GM19239 (cell line): ENCODE measurements at places on chromosomes 12 and 14.

- DNase-seq, result no peak
These were observed 11.0 kb upstream of the CREBL2 start for GRCh38 chr12:12600659-12601058.

- peak; percentile 24 for DNase-seq
These were observed 606 bp downstream of the CINP start for GRCh38 chr14:102362084-102362483.

DNA sequence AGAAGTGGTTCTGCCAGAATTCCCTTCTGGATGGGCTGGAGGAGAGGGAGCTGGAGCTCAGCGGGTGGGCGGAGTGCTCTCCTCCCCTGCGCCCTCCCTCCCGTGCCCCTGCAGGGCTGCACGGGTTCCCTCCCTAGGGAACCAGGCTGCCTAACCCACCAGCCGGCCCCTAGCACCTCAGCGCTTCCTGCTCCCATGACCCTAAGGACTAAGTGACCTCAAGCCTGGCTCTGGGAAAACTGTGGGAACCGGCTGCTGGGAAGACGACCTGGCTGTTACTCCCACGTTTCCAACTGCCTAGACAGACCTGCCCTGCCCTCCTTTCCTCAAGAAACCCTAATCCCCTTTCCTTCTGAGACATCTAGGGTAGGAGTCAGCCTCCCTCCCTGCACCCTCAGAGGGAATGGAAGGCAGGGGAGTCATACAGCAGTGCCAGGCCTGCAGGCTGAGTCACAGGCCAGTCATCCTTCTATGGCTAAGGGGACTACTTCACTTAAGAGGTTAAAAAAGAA is 31.5 kb downstream of the SLC6A12 start:
- no peak for DNase-seq

DNA sequence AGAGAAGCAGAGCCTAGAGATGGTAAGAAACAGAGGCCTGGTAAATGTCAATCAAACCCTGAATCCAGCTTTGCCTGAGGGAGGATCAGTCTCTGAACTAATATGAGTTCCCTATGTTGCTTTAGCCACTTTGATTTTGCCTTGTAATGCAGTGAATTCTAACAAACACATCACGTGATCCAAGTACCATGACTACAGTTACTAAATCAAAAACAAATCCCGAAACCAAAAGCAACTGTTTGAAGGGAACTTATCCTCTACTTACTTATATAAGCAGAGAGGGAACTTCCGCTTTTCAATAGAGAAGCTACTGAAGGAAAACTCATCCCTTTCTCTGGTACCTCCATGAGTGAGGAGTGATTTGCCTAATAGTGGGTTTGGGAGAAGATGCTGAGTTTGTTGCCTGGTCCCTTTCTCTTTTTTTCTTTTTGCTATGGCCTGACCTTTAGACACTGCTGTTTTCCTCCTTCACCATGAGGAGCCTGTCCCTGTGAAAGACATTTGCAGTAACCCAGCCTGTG is 7.7 kb upstream of the PPTC7 start:
- peak; percentile 44 for DNase-seq

GRCh38 chr14:73723406-73723796 is 9.2 kb upstream of the PNMA1 start:
- DNase-seq, result no peak

- DNase-seq, result no peak
These were observed 150.2 kb downstream of the ADGRD1 start for GRCh38 chr12:131103669-131104462.

- DNase-seq, result no peak
These were observed 269.2 kb upstream of the DAAM1 start for GRCh38 chr14:58919217-58919616.

- no peak for DNase-seq
These were observed 157.4 kb upstream of the FOXN3 start for GRCh38 chr14:89574420-89574819.

- no peak for DNase-seq
These were observed 35.9 kb upstream of the EGLN3 start for GRCh38 chr14:33986804-33987203.

DNA sequence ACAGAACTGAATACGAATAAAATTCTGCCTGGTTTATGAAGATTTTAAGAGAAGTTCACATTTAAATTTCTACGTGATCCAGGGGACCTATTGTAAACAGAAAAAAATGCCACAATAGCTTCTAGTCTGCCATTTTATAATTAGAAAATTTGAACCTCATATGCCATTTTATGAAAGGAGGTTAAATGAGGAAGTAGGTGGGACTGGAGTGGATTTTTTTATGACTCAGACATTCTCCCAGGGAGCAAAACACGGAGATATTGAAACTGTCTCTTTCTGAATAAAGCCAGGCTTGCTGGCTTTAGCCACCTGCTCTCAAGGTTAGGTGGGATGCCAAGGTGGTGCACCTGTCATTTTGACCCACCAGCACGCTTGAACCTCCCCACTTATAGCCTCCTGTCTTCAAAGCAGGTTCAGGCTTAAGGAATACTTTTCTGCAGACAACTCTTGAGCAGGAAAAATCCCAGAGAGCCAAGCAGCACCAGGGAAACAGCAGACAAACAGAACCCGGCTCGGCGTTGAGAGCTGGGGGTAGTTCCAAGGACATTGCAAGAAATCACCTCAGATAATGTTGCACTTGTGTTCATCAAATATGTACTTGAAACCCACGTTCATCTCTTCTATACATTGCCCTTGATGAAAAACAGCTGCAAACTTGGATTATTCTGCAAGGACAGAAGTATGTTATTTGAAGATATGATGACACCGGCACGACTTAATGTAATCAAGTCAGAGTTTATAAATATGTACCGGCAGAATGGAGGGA is 203.7 kb downstream of the PPM1H start:
- no peak for DNase-seq

- no peak for DNase-seq
These were observed 46.8 kb downstream of the IQSEC3 start for GRCh38 chr12:113347-113746.

- DNase-seq, result no peak
These were observed 622.4 kb upstream of the TBX3 start for GRCh38 chr12:115306380-115306779.

GRCh38 chr12:3168223-3169221 is 91.3 kb downstream of the TSPAN9 start:
- DNase-seq, result no peak

GRCh38 chr12:131251336-131252101 is 297.8 kb downstream of the ADGRD1 start:
- DNase-seq, result no peak

GRCh38 chr14:61491876-61492434 is 170.6 kb downstream of the PRKCH start:
- no peak for DNase-seq

GRCh38 chr14:20846560-20846959 is 43.9 kb upstream of the RNASE1 start:
- no peak for DNase-seq

DNA sequence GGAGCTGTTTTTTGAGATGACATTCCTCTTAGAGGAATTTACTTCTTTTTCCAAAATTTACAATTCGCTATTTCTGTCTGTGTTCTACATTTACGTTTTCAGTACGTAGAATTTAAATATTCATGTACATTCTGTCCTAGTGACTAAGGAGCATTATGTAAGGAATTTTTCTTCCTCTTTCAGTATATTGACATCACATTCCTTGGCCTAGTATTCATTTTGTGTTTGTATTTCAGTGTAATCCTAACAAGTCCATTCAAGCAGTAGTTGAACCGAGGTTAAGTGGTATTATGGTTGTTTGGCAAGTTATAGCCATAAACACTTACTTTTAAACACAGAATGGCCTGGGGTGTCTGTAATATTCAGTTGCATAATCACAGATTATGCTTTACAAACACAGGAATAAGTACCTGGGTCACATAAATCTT is 465.2 kb downstream of the PCNX1 start:
- no peak for DNase-seq

DNA sequence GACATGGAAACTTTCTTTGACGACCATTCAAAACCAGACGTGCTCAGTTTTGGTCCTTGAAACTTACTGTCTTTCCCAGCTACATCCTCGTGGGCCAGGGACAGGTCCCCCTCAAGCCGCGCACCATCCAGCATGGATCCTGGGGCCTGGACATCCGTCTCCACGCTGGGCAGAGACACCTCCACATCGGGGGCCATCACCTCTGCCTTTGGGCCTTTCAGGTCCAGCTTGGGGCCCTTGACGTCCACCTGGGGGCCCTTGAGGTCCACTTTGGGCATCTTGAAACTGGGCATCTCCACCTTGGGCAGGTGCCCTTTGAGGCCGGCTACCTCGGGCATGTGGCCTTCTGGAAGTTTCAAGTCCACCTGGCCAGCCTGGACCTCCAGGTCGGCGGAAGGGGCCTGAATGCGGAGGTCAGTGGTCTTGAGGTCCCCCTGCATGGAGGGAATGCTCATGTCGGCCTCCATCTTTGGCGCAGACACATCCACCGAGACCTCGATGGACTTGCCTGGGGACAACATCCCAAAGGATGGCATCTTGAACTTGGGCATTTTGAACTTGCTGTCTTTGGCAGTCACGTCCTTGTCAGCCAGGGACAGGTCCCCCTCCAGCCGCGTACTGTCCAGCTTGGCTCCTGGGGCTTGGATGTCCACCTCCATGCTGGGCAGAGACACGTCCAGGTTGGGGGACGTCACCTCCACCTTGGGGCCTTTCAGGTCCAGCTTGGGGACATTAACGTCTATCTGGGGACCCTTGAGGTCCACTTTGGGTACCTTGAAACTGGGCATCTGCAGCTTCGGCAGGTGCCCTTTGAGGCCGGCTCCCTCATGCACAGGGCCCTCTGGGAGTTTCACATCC is 17.1 kb downstream of the PLD4 start:
- DNase-seq, result no peak

DNA sequence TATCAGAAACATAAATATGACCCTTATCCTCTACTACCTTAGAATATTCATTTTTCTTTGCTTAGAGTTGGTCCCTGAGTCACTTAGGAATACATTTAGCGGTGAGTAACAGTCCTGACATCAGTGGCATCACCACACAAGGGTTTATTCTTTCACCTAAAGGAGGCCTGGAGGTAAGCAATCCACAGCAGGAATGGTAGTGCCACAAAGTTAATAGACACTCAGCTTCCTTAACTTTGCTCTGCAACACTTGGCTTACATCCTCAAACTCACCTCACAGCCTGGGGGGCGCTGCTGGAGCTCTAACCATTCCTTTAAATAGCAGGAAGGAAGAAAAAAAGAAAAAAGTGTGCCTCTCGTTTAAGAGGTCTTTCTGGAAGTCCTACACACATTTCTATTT is 29.1 kb downstream of the BBOF1 start:
- no peak for DNase-seq

- DNase-seq, result no peak
These were observed 11.0 kb downstream of the C12orf76 start for GRCh38 chr12:110037315-110037714.

- no peak for DNase-seq
These were observed at the start of gene AGAP2 for GRCh38 chr12:57738661-57739237. Gene AGAP2, minus strand, starts transcription at chr12:57738742. Its CDS starts 496 bp downstream, at chr12:57738246.

- no peak for DNase-seq
These were observed 27.4 kb downstream of the SRRM4 start for GRCh38 chr12:119008691-119009221.

DNA sequence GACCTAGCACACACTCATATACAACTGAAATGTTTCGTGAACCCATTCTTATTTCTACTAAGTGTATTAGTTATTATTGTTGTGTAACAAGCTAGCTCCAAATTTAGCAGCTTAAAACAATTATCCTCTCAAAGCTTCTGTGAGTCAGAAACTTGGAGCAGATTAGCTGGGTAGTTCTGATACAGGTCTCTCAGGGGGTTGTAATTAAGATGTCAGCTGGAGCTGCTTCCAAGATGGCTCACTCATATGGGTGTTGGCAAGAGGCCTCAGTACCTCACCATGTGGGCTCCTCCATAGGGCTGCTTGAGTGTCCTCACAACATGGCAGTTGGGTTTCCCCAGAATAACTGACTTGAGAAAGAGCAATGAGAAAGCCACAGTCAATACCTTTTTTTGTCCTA is 9.8 kb downstream of the GPR135 start:
- no peak for DNase-seq

- DNase-seq, result no peak
These were observed 2.4 kb upstream of the MIPOL1 start for GRCh38 chr14:37195327-37195726.

DNA sequence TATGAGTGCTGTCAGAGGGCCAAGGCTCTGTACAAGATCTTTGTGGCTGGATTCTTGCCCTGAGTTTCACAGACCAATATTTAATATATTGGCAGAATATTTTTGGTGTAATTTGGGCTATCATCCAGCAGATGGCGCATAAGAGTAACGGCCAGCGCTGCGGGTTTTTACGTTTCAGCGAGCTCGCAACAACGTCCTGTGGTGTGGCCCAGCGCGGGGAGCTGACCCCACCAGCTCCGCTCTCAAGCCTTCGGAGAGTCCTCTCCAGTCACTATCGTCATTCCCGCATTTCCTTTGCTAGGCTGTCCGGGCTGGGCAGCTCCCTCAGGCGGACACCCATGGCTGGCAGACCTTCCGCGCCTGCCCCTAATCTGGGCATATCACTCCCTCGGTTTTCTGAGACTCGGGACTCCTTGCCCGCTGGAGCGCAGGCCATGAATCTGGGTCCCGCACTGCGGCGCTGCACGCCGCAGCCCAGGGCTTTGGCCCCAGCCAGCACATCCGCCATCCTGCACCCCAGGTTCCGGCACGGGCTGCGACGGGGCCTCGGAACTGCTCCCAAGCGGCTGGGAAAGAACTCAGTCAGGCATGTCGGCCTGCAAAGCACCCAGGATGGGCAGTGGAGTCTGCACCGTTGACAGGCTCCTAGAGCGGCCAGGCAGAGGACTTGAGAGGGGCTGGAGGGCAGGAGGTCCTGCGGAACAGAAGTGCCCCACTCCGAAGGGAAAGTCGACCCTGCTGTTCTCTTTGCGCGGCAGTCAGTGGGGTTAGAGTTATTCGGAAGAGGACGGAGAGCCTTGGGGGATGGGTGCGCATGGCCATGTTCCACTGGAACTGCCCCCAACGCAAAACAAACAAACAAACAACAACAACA is 18.4 kb downstream of the OLR1 start:
- peak; percentile 29 for DNase-seq

GRCh38 chr12:25924491-25925001 is 33.9 kb upstream of the RASSF8 start:
- no peak for DNase-seq

DNA sequence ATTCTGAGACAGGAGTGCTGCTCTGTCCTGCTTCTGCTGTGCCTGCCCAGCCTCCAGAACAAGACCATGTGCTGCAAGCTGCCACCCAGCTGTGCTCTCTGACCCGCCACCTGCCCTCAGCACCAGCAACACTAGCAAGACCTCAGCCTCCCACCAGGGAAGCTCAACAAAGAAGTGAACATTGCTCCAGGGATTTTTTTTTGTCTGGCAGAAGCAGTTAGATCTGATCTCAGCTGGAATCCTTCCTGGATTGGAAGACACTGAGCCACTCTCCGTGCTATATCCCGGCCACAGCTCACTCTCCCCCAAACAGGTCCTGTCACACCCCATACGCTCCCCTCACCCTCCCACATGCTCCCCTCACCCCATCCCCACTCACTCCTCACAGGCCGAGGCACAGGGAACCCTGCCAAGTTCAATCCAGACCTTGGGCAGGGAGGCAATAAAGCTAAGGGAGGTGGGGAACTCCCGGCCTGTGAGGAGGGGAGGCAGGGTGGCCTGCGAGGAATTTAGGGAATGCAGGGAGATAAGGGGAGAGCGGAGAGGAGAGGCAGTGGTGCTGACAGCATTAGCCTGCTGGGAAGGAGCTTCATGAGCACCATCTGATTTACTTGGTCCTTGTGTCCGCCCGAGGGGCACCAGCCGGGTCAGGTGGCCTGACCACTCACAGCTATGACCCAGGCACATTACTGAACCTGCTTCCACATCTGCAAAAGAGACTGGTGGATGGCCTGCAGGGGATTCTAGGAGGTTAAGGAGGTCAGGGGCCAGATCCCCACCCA is 29.7 kb downstream of the CCDC85C start:
- DNase-seq, result no peak
